ENCODE measurements at places on chromosomes 12 and 14.

- DNase-seq, result no peak
These were observed 163.9 kb downstream of the ADGRD1 start for GRCh38 chr12:131117438-131118245.

- DNase-seq, result peak; percentile 94
These were observed 397.6 kb downstream of the NUAK1 start for GRCh38 chr12:105740970-105741725.

DNA sequence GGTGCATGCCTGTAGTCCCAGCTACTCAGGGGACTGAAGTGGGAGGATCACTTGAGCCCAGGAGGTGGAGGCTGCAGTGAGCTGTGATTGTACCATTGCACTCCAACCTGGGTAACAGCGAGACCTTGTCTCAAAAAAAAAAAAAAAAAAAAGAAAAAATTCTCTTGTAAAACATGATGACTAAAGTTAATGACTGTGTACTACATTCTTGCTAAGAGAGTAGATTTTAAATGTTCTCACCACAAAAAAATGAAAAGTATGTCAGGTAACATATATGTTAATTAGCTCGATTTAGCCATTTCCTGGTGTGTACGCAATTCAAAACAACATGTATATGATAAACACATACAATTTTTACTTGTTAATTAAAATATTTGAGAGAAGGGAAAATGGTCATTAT lies 480.7 kb upstream of the RGS6 start:
- DNase-seq, result no peak

GRCh38 chr14:64928239-64929013 lies 14.1 kb downstream of the GPX2 start:
- DNase-seq, result no peak

GRCh38 chr12:64510667-64511066 lies 58.7 kb downstream of the TBK1 start:
- DNase-seq, result no peak

DNA sequence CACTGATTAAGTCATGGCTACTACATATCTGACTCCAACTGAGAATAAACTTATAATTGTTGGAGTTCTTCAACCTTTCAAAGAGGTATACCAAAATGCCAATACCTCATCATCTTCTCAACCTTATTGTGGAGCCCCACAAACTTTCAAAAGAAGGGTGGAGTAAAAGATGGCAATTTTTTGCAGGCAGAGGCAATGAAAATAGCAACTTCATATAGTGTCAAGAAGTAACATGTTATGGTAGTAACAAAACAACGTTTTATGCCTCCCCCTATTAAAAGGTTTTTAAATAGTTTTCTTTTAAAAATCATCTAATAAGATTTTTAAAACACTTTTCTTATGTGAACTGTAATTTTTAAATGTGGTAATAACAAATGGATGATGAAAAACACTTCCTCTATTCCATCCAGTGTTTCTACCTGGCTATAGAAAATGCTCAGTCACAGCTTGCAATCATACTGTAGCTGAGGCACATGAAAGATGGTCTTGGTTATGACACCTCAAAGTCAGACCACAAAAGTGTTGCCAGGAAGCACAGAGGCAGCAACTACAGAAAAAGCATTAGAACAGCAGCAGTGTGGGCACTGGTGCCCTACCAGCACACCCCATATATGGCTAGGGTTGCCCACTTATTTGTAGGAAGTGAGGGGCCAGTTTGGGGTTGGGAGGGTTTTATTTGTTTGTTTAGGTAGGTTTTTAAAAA lies 7.0 kb downstream of the PPP1R12A start:
- DNase-seq, result no peak

All from tongue (tissue), 3 donors.